Neural cell (in vitro differentiated cells): ENCODE measurements at places on chromosomes 7 and 10. TPM values are rescaled to one million over a fixed set of nuclear protein-coding genes. Genes with fewer than 3 reads are reported as not detected.

HACD1 gene
- polyA plus RNA-seq: 23.0 and 33.6 TPM in 2 replicates

IFIT1B gene
- polyA plus RNA-seq: not detected in 2 replicates

GRID1 gene
- polyA plus RNA-seq: 7.3 and 10.4 TPM in 2 replicates

GIMAP6 gene
- polyA plus RNA-seq: not detected in 2 replicates

TACC2 gene
- 17.6 and 19.9 TPM in 2 replicates for polyA plus RNA-seq

MYH16 gene
- polyA plus RNA-seq: not detected in 2 replicates

NEURL1 gene
- polyA plus RNA-seq: 12.3 and 15.7 TPM in 2 replicates

ASIC3 gene
- polyA plus RNA-seq: 3.3 and 4.4 TPM in 2 replicates

VAX1 gene
- polyA plus RNA-seq: 0.63 and 0.70 TPM in 2 replicates

FOXI2 gene
- not detected in 2 replicates for polyA plus RNA-seq

CPA2 gene
- polyA plus RNA-seq: 0.41 TPM in 1 of 2 replicates, not detected in the other

CACNB2 gene
- 14.3 and 16.4 TPM in 2 replicates for polyA plus RNA-seq

GJD4 gene
- polyA plus RNA-seq: not detected in 2 replicates

FAM25A gene
- not detected in 2 replicates for polyA plus RNA-seq

NUTM2E gene
- 0.40 TPM in 1 of 2 replicates, not detected in the other for polyA plus RNA-seq

HECW1 gene
- 11.7 and 13.8 TPM in 2 replicates for polyA plus RNA-seq

GRM3 gene
- polyA plus RNA-seq: 15.9 TPM in 2 replicates

VWDE gene
- 0.27 and 0.48 TPM in 2 replicates for polyA plus RNA-seq

CACNA2D1 gene
- 6.7 and 7.0 TPM in 2 replicates for polyA plus RNA-seq

UNCX gene
- 1.6 TPM in 2 replicates for polyA plus RNA-seq

PON3 gene
- not detected in 2 replicates for polyA plus RNA-seq

FAM25C gene
- polyA plus RNA-seq: not detected in 2 replicates

PRKG1 gene
- 1.5 and 2.2 TPM in 2 replicates for polyA plus RNA-seq
